ENCODE measurements at places on chromosomes 7 and 10. TPM values are rescaled to one million over a fixed set of nuclear protein-coding genes. Genes with fewer than 3 reads are reported as not detected.

RBM20 gene
- not detected for total RNA-seq

AGMO gene
- 0.26 TPM for total RNA-seq

ETV1 gene
- total RNA-seq: 1.5 TPM

TSPAN15 gene
- 4.0 TPM for total RNA-seq

ZNF25 gene
- 10.7 TPM for total RNA-seq

CAMK1D gene
- total RNA-seq: 1.3 TPM

PON2 gene
- total RNA-seq: 99.9 TPM

KCP gene
- not detected for total RNA-seq

PRF1 gene
- total RNA-seq: not detected

C10orf143 gene
- total RNA-seq: 0.77 TPM

C10orf105 gene
- 0.12 TPM for total RNA-seq
